ENCODE measurements at places on chromosomes 11 and 22.

DNA sequence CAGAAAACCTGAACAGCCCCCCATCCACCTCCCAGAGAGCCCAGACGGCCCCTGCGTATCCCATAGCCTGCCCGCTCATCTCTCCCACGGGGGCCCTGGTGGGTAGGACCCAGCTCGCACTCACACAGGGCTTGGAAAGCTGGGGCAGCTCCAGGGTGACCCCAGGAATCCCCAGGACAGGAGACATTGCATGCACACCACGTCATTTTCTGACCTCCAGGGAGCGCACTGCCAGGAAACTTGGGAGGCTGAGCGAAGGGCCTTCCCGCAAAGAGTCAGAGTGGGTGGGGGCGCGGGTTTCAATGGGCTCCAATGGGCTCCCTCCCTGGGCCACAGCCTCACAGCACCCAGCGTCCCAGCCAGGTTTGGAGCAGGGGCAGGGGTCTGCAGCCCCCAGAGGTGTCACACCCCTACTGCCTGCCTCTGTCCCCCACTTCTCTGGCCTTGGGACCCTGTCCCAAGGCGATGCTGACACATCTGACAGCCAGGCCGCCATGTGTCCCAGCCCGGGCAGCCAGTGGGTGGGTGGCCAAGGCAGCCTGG lies 8.2 kb upstream of the SYT8 start:
- DNase-seq: no peak

DNA sequence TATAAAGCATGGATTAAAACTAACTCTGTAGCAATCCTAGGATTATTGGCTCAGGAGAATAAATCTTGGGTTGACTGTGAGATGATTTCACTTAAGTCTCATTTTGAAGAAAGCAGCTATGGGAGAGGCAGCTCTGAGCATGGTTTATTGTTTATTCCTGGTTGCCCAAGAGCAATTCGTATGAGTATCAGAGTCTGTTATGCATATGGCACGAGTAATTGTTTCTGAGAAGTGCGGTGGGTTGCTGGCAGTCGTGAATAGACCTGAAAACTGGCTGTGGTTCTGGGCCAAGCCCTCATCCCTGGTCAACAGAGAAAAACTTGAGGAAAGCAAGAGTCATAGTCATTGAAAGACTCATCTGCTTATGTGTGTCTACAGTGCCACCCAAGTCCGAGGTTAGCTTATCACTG lies 26.8 kb downstream of the DIXDC1 start:
- no peak for DNase-seq

GRCh38 chr22:38631724-38632123 lies 24.5 kb downstream of the FAM227A start:
- no peak for DNase-seq

DNA sequence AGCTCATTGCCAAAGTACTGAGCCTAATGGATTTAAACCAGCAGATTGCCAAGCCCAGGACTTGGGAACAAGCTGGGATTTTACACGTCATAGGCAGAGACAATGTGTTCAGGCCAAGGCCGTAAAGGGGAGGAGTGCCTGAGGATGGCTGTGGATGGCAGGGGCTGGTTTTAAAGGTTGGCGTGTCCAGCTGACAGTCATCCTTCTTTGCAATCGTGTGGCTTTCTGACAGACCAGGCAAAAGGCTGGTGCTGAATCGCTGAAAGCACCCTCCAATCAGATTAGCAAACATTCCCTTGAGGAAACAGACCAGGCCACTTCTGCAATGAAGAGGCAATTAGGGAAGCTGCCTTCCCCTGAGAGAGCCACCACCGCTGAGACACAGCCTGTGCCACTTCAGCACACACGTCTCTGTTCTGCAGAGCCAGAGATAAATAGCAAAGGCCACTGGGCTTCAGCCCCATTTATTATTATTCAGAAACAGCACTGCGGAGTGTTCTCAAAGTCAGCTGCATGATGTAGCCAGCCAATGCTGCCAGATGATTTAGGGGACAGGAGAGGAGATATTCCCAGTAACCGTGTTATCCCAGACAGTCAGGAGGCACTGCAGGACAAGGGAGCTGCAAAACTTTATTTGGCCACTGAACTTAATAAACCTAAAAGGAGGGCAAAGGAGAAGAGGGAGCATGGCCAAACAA lies 54.2 kb upstream of the CSNK2A3 start:
- DNase-seq: no peak

DNA sequence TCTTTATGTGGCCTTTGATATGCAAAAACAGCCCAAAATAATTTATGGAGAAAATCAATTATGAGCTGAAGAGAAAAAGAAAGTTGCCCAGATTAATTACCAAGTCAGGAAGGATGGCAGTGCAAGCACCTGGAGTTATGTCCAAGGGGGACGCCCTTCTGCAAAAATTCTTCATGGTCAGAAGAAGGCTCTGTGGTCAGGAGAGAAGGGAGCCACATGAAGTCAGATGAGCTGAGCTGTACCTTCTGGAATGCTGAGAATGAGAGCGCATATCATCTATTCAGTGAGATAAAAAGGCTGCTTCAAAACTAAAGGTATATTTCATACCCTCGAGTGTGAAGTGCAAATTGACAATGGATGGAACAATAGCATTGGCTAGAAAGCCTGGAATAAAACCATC lies 607.4 kb downstream of the NTM start:
- peak; percentile 9 for DNase-seq

DNA sequence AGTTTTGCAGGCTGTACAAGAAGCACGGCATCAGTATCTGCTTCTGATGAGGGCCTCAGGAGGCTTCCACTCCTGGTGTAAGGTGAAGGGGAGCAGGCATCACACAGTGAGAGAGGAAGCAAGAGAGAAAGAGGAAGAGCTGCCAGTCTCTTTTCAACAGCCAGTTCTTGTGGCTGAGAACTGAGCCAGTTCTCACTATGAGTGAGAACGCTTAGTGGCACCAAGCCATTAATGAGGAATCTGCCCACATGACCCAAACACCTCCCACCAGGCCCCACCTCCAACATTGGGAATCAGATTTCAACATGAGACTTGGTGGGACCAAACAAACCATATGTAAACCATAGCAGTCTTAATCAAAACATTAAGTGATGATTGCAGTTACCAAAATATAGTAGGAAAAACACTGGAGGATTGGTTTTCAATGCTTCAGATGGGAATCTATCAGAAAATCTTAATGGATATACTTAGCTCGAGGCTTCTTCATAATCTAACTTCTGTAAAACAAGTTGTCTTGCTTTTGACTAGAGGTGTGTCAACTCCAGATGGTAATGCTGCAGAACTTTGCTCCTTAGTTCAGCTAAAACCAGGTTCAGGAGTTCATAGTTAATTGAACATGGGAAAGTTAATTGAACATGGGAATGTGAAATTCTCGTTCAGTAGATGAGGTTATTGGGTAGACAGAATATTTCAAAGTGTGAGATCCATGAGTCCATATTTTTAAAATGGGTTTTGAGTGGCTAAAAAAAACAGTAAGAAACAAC lies 12.2 kb downstream of the FAR1 start:
- no peak for DNase-seq

- no peak for DNase-seq
Measured at GRCh38 chr22:40023341-40023841, 28.6 kb downstream of the FAM83F start.

DNA sequence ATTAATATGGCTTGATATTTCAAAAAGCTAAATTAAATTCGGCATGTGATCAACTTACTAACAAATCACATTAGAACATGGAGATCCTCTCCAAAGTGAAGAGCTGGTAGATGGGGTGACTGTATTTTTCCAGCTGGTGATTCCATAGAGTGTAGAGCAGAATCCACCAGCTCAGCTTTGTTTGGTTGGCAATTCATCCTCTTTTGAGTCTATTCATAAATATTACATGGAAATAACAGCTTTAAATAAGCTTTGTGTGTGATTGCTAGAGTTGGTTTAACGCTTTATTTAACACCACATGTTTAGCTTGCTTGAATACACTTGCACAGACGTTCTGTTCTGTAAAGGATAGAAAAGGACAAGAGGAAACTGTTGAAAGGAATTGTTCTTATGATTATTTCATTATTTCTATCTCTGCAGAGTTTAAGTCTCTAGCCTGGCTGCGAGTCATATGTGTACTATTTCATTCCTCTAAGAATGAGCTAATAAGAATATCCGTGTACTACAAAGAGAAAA lies 738.3 kb upstream of the KIRREL3 start:
- DNase-seq: no peak

DNA sequence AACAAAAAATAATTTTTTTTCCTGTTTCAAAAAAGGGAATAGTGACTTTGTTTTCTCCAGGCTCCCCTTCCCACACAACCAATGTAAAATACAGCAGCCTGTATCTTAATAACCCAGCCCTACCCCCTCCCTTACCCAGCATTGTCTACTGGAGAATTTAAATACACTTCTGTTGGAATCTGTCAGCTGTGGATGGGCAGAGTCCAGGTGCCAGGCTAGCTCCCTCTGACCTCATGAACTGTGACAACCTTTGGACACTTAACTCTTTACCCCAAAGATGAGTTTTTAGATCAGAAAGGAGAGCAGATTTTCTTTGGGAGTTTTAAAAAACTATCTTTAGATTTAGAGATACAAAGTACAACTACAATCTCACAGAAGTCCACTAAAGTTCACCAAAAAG lies 42.9 kb downstream of the DDX6 start:
- no peak for DNase-seq

GRCh38 chr22:26894766-26895485 lies 237.5 kb downstream of the MIAT start:
- DNase-seq: peak; percentile 89

- DNase-seq: no peak
Measured at GRCh38 chr22:37476389-37477329, 9.5 kb downstream of the MFNG start.

DNA sequence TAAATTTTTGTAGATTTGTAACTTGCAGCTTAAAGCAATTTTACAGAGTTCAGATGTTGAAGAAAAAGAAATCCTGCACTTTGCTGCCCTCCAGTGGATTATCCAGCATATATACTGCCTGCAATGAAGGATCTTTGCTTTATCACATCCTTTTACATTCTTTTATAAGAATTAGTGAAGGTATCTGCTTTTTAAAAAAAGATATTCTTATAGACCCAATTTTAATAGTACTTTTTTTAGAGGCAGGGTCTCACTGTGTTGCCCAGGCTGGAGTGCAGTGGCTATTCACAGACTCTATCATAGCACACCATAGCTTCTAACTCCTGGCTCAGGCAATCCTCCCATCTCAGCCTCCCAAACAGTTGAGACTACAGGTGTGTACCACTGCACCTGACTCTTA lies 60.7 kb downstream of the TTC17 start:
- no peak for DNase-seq

GRCh38 chr11:124751741-124752470 lies at the start of gene VSIG2:
TSS of gene VSIG2 (minus strand) at chr11:124752255. CDS start at chr11:124752137, 118 bp downstream.
- DNase-seq: no peak

- DNase-seq: no peak
Measured at GRCh38 chr11:128734103-128734831, 40.4 kb downstream of the FLI1 start.

DNA sequence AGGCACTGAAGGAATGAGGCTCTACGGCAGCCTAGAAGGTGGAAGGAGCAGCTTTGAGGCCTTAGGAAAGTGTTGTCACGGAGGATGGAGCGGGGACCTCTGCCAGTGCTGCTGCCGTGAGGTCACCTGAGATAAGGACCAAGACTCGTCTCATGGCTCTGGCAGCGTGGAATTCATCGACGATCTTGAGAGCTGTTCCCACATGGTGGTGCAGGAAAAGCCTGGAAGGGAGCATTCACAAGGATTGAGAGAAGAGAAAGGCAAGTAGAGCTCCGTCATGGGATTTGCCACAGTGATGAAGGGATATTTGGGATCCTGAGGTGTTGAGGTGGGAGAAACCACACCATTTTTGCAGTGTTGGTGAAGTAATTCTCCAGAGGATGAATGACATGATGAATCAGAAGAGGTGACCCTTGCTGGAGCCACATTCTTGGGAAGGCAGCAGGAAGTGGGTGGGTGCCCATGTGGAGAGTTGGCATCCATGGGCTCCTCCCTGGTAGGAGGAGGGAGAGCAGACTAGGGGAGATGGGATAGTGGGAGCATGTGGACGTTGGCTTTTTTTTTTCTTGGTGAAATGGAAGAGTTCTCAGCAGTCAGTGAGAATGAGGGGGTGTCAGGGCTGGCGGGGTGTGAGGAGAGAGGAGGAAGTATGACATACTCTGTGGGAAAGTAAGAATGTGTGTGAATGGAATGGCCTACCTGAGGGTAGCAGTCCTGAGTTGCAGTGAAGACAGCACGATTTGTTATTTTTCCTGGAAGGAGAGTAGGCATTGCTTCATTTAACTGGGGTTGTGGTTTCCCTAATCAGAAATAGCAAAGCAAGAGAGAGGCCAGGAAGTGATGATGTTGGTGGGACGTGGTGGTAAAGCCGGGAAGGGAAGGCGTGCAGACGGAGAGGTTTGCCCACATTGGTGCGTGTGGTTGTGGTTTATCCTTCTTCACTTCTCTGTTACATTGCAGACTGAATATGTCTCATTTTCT lies 11.1 kb downstream of the PPP6R3 start:
- no peak for DNase-seq

DNA sequence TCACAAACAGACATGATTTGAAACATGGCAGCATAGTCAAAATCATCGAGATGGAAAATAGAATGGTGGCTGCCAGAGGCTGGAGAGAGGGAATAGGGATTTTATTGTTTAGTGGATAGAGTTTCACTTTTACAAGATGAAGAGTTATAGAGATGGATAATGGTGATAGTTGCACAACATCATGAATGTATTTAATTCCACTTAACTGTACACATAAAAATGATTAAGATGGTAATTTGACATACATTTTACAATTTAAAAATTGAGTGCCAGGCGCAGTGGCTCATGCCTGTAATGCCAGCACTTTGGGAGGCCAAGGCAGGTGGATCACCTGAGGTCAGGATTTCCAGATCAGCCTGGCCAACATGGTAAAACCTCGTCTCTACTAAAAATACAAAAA lies 21.2 kb downstream of the TTC28 start:
- no peak for DNase-seq

GRCh38 chr11:14262271-14262846 lies 96.6 kb downstream of the RRAS2 start:
- no peak for DNase-seq

- DNase-seq: no peak
Measured at GRCh38 chr11:10911907-10912306, 54.1 kb upstream of the ZBED5 start.

GRCh38 chr11:22920939-22921565 lies 60.8 kb upstream of the CCDC179 start:
- peak; percentile 3 for DNase-seq

GRCh38 chr11:10303558-10304363 lies 1.1 kb upstream of the ADM start:
- DNase-seq: no peak

DNA sequence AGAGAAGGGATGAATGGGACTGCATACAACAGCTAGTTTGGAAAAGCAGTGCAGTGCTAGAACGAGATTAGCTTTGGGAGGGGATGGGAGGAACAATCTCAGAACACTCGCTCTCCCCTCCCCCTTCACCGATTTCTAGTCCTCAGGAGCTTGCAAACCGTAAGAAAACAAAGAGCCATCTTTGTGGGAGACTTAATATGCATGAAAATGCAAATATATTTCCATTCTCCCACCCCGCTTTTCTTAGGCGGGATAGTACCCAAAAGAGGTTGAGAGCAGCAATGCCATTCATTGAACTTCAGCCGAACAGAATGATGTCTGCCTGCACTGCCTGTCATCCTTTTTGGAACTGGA lies 1.1 kb downstream of the SPINDOC start:
- no peak for DNase-seq
